ENCODE measurements at places on chromosomes 11 and 22.

DNA sequence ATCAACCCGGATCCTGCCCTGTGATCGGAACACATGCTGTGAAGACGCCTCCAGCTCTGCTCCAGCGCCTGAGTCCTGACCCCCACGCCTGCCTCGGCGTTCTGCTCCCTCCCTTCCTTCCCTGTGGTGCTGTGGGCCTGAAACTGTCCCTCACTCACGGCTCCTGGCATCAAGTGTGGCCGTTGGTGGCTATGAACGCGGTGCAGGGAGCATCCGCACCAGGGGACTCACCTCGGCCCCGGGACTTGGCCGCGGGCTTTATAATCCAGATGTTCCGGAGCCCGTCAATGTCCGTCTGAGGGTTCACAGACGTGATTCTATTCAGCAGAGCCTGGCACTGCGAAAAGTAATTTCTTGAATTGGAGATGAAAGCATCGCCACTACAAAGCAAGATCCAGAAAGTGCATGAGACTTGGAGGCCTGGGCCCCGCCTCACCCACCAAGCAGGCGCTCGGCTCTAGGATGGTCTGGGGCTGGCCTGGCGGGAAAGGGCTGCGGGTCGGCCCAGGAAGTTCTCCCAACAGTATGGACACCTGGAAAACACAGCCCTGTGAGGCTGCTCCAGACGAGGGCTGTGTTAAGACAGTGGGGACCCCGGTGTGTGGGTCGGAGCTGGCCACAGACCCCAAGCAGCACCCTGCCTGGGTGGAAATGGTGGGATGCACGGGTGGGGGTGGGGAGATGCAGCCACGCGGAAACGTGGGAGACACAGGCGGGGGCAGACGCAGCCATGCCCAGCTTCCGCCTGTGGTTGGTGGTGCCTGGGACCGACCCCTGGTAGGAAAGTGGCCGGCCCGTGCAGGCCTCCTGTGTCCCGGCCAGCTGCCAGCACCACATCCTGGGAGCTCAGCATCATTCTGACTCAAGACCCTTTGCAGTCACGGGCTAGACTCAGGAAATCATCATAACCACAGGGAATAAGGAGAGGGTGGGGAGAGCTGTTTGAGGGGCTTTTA lies 21.8 kb upstream of the IL17REL start:
- no peak for DNase-seq

DNA sequence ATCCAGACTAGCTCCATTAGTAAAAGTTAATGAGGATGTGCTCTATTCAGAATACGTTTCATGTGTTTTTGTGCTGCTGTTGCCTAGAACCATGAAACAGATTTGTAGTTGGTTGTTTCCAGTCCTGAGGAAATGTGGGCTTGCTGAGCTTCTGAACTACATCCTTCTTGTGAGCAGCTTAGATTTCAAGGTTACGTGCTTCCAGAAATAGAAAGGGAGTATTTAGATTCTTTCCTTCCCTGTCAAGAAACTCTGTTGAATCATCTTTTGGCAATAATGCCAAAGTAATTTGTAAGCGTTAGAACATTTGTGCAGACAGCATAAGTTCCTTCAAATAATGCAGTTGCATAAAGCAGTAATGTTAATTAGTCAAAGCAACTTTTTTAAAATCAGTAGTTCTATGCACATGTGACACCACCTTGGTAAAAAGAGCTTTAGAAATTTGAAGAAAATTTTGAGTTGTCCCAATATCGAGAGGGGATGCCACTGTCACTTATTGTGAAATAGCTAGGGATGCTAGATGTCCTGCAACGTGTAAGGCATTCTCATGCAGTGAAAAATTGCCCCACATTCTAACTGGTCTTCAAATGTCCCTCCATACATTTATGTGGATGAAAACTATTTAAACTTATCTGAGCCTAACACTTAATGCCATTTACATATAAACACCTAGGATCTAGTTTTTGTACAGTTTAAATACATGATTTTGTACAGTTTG lies 169.6 kb downstream of the ETS1 start:
- no peak for DNase-seq

GRCh38 chr11:82229341-82229740 lies 504.3 kb downstream of the FAM181B start:
- DNase-seq = peak; percentile 31

DNA sequence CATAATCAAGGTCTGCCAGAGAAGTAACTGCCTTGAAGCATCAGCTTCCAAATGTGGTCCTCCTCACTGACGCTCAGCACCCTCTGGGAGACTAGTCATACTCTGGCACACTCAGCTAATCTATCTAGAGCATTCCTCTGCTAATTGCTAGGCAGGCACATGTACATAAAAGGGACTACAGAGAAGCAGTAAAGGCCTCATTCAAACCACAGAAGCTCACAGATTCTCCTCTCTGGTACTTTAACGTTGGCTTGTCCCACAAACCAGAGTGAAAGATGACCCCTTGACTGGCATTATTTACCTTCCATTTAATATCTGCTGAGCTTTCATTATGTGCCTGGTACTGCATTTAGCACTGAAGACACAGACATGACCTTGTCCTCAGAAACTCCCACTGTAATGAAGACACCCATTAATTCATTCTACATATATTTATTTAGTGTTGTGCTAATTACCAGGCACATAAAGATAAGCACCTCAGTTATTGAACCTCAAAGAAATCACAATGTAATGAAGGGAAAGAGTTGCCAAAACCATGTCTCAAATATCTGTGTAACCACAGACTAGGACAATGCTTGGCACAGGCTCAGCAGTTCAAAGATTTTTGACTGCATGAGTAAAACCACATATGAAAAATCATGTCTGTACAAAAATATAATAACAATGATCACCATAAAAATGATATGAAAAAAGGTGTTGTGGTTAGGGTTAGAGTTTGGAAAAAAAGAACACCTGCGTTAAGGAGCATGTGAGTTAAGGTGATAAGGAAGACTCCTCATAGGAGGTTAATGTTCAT lies 550.4 kb downstream of the DLG2 start:
- DNase-seq = no peak

GRCh38 chr11:100182350-100182749 lies 504.7 kb upstream of the ARHGAP42 start:
- no peak for DNase-seq

- DNase-seq = peak; percentile 33
These were observed 526 bp downstream of the TPST2 start for GRCh38 chr22:26589367-26589844.

DNA sequence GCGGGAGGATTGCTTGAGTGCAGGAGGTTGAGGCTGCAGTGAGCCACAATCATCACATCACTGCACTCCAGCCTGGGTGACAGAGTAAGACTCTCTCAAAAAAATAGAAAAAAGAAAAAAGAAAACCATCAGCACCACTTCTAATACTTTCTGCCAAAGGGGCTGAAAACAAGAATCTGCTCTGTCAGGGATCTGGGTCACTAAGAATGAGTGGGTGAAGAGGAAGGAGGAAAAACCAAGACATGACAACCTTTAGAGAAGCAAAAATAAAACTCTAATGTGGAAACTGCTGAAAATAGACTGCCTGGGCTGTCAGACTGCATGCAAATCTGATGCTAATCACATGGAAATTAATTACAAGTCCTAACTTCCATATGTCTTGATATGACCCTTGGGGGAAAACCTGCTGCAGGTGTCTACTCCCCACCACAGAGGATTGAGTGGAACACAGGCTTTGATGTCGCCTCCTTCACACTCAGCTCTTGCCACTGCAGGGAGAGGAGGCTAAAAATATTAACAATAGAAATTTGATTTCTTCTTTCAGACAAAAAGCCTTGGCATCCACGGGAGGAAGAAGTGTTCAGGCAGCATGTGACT lies 62.5 kb upstream of the CRTAM start:
- no peak for DNase-seq

DNA sequence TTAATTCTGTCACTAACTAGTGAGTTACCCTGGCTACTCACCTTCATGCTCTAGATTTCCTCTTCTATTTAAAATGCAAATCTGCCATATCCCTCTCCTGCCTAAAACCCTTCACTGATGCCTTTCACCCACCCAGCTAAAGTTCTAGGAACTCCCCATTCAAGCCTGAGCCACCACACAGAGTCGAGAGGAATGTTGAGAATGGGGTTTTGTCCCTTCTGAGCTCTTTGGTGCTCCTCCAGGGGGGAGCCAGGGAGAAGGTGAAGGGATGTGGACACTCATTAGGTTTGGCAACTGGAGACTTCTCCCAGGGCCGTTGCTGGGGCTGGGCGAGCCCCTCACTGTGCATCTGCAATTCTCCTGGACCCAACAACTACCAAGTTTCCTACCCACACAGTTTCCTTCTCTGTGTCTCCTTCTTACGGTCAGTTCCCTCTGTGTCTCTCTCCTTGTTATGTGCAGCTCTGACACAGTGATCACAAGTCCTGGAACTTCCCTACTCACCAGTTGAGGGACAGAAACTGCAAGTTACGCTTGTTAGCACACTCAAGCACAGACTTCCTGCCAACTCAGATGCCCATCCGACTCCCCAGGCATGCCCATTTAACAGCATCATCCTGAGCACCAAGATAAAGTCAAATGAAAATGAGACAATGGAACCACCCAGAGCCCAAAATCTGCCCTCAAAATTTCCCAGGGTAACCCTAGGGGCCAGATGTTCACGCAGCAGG lies 6.5 kb upstream of the IL10RA start:
- DNase-seq = peak; percentile 49

DNA sequence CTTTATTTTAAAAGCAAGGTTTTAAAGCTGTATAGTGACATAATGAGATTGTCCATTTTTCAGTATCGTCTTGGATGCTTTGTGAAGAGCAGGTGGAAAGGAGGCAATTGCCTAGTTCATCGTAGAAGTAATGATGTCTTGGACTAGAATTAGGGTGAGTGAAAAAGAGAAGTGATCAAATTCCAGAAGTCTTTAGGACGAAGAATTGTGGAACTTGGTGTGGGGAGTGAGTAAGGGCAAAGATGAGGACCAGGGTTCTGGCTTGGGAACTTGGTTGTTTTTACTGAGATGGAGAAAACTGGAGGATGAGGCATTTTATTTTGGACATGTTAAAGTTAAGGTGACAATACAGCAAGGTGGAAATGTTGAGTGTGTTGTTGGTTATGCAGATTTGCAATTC lies 1.2 kb downstream of the ILK start:
- DNase-seq = no peak

DNA sequence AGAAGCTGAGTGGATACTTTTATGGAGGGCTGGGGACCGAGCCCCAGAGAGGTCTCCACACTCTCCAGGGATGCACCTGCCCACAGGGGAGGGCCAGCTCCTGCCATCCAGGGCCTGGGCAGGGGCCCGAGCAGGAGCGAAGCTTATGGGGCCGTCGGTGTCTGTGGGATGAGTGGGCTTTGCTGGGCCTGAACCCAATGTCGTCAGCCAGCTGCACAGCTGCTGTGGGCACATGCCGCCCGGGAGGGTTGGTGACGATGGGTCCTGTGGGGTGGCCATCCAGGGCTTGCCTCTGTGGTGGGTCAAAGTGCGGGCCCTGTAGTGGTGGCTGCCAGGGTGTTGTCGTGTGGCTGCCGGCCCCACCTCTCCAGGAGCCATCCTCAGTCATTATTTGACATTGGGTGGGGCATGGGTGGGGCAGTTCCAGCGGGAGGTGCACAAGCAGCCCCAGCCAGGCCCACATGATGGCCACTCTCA lies 447.1 kb downstream of the TBC1D22A start:
- DNase-seq = no peak
